Activated CD4-positive, CD25-positive, alpha-beta regulatory T cell (primary cell): ENCODE measurements at places on chromosomes 3 and 15.

DNA sequence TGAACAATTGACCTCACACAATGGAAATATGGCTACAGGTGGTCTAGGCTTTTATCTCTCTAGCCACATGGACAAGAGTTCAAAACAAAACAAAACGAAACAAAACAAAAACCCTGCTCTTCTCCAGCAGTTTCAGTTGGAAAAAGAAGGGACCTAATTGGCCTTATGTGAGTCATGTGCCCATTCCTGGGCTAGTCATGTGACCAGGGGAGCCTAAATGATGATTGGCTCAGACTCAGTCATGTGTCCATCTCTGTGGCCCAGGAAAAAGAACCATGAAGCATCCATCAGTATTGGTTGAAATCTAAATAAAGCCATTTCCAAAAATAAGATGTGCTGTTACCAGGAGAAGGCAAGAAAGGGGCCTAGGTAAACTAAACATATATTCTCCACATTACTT is 96.8 kb downstream of the ANXA2 start:
- no peak for DNase-seq

DNA sequence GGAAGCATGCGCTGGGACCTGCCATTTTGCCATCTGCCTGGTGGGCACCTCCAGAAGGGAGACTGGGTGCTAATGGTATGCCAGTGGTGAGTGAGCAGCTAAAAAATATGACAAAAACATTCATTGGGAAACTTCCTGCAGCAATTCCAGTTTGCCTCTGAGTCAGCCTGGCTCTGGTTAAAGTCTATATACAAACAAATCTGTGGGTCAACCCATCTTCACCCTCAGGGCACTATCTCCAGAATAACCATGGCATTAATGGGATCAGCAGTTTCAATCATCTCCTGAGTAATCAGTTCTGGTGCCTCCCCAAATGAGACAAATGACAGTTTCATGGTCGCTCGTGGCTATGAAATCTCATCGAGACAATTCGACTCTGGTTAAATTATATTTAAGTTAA is 21.5 kb downstream of the FRMD4B start:
- no peak for DNase-seq

- no peak for DNase-seq
Measured at GRCh38 chr15:81182756-81183438, 13.8 kb upstream of the IL16 start.

DNA sequence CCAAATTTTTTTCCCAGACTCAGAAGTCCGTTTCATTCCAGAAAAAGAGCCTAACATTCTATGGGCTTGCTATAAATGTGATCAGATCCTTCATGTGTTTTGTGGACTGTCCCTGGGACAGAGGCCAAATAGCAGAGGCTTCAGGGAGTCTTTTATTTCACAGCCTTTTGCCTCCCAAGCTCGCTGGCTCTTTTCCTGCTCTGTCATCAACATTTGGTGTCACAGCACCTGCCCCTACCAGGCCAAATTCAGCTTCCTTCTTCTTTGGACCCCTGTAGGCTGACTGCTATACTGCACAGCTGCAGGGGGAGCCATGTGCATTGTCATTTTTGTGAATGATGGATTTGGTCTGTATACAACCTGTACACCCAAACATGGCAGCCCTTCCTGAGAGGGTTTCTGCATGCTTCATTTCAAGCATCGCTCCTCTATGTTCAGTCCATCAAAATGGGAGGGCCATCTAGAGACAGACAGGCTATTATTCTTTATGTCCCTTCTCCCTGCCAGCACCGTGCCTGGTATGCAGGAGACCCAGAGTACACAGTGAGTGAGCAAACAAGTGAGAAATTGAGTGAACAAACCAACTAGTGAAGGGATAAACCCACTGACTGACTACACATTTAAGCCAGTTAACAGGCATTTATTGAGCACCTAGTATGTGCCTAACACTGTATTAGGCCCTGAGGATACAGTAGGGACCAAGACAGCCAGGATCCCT is 17.9 kb upstream of the RPP14 start:
- DNase-seq, result no peak

DNA sequence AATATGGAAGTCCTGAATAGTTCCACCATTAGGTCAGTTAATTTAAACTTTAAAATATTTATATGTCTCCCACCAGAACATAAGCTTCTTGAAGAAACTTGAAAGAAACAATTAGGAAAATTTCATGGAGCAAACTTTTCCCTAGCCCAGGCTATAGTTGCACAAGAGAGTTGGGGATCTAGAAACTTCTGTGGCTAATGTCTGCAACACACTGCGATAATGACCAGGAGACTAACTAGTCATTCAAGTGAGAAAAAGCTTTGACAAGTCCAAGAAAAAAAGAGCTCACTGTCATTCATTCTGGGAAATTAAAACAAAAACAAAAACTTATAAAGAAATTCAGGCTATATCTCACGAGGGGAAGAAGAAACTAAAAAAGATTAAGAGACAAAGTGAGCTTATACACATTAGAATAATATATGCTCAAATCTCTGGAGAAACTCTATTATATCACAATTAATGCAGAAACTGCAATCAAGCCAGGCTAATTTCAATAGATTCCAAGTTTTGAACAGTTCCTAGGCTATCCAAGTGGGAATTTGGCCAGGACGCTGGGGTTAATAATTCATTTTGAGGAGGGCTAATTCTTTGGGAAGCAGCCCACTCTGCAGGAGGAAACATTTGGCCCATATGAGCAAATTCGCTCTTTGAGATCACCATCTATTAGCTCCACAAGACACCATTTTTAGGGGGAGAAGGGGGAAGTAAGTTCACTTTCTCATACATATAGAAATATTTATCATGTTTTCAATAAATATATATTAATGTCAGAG is 134.6 kb downstream of the MEIS2 start:
- DNase-seq, result no peak

DNA sequence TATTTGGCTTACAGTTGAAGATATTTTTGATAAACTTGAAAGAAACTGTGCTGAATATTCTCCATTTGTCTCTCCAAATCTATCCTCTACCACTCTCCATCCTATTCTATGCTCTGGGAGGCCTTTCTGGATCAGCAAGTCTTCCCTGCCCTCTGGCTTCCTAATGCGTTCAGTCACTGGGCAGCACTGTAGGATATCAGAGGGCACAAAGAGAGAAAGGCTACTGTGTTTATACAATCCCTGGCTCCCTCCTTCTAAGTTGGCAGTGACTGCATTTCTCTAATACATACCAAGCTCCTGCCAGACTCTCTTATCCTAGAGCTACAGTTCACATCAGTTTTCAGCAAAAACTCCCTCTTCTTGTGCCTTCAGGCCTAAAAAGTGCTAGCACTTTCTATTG is 102.1 kb upstream of the FHIT start:
- no peak for DNase-seq

DNA sequence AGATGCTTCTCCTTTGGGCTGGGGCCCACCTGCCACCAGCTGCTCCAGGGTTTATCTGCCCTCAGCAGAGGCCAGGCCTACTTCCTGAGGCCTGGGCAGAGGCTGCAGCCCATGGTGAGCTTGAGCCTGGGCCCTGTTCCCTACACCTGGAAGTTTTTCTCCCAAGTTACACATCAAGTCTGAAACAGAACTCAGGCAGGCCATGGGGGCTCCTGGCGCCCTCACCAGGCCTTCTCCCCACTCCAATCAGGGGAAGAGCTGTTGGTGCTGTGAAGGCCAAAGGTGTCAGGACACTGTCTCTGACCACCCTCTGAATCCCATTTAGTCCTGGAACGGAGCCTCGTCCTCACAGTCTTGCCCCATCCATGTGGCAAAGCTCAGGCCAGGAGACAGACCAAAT is 7.3 kb downstream of the VWA5B2 start:
- DNase-seq, result no peak

DNA sequence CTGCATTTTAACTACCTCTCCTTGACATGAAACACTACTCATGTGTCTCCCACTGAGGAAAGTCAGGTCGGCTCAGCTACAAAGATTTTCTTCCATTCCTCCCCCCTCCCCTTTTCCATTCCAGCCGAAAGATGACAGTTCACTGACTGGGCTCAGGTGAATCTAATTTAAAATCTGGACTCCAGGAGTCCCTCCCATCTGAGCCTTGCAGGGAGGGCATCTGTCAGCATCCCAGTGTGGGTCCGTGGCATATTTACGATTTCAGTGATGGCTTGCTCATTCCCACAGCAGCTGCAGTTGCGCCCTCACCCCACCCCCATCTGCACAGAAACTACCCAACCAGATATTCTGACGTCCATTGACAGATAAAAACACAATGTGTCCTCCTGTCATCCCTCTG is 153.7 kb upstream of the ARRDC4 start:
- no peak for DNase-seq

DNA sequence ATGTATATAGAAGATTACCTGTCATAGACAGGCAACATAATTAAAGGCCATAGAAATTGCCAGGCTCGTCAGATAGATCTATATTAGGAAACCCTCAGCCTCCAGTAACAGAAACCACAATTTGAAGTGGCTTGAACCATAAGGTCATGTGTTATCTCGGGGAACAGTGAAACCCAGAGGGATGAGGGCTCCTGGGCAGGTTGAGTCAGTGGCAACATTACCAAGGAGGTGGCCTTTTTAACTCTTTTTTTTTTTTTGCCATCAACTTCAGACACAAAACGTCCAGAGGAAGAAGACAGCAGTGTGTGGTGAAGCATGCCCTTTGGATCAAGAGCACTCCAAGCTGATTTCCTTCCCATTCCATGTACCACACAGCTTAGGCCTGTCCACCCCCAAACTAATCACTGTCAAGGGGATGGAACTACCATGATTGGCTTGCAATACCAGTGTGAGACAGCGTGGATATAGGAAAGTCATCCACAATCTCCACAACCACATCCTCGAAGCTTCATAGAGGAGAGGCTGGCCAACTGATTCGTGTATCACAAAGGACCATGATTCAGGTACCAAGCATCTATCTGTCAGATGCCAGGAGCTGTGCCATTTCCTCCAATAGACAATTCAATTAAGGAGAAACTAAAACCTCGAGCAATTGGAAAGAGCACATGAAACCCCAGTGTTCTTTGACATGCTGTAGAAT is 999 bp upstream of the KIF7 start:
- DNase-seq, result no peak

- DNase-seq, result no peak
Measured at GRCh38 chr15:48564690-48565089, 80.8 kb downstream of the FBN1 start.

DNA sequence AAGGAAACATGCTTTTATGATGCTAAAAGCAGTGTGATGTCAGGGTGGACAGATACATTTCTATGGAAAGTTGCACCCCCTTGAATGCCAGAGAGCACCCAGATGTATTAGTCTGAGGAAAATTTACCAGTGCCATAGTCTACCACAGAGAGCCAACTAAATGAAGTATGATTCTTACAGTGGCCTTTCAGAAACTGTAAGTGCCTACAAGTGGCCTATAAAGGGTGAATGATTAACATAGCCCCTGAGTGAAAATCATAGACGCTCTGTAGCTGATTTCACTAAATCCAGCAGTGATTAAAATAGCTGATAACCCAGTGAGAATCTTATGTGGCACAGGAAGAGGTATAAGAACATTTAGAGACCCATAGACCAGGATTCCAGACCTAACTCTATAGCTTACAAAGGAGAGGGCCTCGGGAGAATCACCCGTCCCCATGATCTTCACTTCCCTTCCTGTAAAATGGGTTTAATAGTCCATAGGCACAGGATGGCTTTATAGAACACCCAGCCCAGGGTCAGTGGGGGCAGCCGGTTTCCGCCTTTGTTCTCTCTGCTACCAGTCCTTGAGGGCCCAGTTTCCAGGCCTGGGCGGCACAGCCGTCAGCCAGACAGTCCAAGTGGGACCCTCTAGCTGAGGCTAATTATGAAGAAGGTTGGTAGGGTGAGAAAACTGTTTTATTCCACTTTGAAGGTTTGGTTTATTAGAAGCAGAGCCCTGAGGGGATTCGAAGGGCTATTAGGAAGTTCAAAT is 35.5 kb upstream of the CACNA2D3 start:
- no peak for DNase-seq
